Stimulated activated CD4-positive, alpha-beta T cell treated with anti-CD3 and anti-CD28 coated beads, TNF-alpha, amount 100 ng/mL, for 1 hour (primary cell): ENCODE measurements at places on chromosomes 13 and 19.

DNA sequence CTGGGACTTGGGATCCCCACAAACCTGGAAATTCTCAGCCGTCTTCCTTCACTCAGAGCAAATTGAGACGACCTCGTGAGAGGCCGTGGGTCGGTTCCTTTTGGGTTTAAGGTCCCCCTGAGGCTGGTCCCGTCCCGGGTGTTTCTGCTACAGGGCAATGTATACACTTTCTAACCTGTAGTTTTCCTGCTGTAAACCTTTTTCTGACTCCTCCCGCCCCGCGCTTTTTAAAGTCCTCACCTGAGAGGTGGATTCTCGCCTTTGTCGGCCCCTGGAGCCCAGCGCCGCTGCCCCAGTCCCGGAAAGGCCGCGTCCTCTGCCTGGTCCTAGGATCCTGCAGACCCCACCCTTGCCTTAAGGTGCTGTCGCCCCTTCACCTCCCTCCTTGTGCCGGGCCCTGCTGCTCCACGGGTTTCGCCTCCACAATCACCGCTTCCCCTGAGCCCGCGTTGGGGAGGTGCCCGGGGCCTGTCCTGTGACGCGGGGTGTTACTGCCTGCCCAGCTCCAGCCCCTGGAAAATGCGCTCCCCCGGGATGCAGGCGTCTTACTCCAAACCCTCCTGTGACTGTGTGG lies 391 bp downstream of the ZNF761 start:
- DNase-seq: no peak

- no peak for DNase-seq
Measured at GRCh38 chr19:5032101-5032967, 63.4 kb downstream of the KDM4B start.

GRCh38 chr13:34462843-34463242 lies 479.2 kb upstream of the NBEA start:
- no peak for DNase-seq

DNA sequence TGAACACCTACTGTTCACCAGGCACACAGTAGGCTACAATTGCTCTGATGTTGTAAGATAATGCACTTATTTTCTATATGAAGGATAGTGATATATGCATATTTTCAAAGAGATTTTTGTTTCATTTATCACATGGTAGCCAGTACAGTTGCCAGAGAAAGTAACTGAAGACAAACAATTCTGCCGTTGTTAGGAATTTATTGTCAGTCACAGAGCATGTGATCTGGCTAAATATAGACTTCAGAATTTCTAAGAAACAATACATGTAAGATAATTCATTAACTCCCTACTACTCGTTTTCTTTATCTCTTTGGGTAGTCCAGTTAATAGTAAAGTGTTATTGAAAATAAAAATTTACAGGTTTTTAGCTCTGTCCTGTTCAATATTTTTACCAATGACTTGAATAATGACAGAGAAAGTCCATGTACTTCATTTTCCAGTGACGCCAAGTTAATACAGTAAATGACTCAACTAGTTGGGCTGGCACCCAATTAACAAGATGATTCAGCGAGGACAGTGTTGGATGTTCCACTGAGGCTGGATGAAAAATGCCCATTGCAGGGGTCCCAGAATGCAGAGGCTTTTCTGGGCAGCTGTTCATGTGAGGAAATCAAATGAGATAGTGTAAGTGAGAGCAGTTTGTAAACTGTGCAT lies 35.6 kb downstream of the GJA3 start:
- DNase-seq: no peak

DNA sequence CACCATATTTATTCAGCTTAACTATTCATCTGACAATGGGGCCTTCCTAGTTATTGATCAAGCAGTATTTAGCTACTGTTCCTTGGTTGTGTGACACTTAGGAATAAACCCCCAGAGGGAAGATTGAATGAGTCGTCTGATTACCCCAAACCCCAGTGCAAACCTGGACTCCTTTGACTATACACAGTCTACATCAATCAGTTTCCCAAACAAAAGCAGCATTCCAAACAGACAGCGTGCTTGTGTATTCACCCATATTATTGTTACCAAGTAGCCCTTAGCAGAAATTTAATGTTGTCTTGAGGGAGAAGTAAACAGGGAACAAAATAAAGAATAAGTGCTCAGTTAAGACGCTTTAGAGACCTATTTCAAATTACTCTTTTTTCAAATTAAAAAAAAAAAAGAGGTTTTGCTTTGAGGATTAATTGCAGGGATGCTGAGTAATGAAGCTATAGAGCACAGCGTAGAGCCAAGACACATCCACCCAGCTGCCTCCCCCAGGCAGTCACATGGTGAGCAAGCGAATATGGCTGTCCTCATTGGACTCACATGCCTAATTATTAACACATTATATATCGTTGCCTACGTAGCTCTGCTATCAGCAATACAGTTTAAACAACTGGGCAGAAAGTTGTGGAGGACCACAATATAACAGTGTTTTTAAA lies 14.7 kb upstream of the B3GLCT start:
- no peak for DNase-seq

DNA sequence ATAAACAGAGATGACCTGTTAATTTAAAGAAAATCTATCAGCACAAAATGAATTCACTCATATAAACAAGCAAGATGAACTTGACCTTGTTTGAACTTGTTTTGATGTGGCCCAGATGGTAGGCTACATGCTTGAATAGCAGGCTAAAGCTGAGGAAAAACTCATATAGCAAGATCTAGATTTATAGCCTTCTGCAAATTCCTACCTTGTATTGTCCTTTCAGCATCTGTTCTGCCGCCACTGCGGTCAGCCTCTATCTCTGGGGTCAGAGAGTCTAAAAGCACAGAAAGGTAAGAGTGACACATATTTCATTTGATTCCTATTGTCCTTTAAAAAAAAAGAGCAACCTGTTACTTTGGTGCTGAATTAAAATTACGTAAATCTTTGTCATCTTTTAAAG lies 392.1 kb downstream of the DACH1 start:
- no peak for DNase-seq

GRCh38 chr13:19657872-19658591 lies 24.6 kb downstream of the MPHOSPH8 start:
- DNase-seq: no peak

DNA sequence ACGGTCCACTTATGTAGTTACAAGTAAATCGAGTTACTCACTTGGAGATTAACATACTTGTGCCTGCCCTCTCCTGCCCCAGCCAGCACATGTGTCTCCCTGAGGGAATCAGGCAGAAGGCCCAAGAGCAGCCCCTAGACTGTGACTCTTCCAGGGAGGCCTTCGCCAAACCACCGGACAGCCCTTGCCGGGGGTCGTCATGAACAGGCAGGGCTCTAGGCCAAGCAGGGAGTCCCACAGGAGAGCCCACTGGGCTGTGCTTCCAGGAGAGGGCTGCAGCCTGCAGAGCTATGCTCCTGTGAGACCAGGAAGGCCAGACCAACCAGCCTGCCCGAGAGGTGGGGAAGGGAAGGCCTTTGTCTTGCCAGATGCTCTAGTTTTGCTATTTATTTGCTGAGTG lies 283.3 kb downstream of the FOXO1 start:
- DNase-seq: no peak

DNA sequence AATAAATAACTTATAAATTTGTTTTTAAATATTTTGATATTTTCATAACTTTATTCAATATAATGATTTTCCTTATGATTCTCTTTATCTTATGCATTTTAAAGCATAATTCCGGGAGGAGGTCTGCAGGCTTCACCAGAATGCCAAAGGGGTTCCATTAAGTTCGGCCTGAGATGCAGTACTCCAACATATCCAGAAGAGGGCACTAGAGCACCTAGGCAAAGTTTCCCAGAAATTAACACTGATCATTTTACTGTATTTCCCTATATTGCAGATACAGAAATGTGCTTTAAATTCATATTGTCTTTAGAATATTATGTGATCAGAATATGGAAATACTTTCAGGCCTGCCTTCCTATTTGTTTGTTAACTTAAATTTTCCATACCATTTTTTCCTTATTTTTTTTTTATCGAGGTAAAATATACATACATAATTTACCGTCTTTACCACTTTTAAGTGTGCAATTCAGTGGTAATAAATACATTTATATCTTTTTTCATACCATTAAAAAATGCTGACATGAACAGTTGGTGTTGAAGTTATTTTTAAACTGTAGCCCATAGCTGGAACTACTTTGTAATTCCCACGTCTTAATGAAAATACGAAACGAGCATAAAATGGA lies 58.9 kb upstream of the TM9SF2 start:
- no peak for DNase-seq

GRCh38 chr13:69721631-69722030 lies 386.0 kb upstream of the ATXN8OS start:
- DNase-seq: no peak

DNA sequence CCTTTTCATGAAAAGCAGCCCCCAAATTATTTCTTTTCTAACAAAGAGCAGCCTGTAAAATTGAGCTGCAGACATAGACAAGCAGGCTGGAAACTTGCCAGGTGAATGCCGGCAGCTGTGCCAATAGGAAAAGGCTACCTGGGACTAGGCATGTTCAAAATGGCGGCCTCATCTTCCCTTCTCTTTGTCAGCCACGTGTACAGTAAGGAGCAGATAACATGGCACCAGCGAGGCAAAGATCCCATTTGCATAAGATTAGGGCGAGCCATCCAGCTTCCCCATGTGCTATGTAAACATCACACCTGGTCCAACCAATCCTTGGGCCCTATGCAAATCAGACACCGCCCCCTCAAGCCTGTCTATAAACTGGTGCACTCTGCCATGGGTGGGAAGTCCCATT lies 31.2 kb upstream of the CACNA1A start:
- DNase-seq: no peak

DNA sequence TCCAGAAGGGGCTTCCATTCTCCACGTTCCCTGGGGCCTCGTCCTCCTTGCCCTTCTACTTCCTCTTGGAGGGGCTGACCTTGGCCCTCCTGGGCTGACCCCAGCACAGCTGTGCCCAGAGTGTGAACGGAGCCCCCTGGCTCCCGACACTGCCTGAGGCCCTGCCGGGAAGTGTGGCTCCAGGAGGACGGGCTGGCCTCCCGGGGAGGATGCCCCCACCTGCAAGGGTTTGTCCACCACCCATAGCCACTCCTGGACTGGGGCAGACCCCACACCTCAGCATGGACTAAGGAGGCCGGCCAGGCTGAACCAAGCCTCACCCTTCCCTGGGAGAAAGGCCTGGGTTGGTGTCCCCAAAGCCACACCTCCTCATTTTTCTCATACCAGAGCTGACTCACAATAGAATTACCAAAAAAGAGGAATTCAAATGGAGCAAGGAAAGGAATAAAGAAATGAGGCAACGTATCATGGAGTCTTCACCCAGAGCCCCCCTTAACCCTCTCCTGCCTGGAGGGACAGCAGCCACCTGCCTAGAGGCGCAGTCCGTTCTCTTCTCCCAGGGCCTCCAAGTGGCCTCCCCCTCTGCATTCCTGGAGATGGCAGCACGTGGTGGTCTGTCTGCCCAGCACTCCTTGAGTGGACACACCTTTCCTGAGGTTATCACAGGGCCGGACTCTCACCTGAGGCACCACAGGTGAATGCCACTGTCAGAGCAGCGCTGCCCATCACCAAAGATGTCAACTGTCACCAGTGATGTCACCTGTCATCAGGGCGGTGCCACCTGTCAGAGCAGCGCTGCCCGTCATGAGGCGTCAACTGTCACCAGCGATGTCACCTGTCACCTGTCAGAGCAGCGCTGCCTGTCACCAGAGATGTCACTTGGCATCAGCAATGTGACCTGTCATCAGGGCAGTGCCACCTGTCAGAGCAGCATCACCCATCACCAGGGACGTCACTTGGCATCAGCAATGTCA lies 3.1 kb upstream of the C13orf46 start:
- DNase-seq: no peak

DNA sequence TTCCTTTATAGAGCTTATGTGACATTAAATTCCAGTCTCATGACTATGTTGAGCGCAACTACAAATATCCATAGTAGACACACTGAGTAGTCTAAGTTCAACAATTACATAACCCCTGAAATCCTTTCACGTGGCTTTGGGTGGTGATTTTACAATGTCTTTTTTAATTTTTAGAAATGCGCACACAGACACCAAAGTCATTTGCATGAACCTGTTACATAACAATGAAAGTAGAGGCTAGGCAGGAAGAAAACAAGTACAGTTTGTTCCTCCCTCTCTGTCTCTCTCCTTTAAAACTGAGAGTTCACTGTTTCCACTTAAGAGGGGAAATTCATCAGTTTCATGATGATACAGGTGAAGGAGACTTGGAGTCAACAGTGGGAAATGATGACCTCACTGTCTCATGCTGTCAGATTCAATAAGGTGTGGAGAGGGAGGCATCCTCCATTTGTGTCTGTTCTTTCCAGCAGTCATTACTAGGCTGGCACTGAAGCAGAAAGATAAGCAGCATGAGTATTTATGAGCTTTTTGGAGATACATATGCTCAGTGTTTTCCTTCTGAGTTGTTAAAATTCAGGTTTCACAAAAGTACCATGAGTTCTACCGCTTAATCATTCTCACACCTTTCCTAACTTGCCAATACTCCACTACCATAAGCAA lies 201.8 kb downstream of the LHFPL6 start:
- DNase-seq: no peak

DNA sequence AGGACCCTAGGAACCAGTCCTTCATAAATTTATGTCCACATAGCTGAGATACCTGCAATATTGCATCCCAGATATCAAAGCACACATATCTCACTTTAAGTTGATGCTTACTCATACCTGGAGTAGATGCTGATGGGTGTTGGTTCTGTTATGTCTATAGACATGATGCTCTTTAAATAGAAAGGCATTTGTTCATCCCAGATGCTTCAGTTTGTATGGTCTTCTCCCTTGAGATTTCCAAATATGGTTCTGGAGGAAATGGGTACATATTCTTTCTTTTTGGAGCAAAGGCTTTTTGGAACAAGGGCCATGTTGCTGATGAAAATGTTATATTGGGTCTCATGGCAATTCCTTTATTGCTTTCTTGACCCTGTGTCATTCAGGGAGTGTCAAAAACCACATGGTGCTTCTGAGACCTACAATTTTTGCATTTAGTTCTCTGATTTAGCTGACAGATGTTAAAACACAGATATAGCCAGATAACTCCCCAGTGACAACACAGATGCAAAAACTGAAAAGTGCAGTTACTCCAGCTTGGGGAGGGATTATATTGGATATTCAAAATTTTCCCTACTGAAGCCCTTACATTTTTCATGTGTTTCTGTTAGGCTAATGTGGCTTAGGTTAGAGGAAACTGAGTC lies 211.4 kb downstream of the KCNRG start:
- no peak for DNase-seq

- DNase-seq: no peak
Measured at GRCh38 chr13:76438050-76438449, 448.2 kb downstream of the KCTD12 start.

DNA sequence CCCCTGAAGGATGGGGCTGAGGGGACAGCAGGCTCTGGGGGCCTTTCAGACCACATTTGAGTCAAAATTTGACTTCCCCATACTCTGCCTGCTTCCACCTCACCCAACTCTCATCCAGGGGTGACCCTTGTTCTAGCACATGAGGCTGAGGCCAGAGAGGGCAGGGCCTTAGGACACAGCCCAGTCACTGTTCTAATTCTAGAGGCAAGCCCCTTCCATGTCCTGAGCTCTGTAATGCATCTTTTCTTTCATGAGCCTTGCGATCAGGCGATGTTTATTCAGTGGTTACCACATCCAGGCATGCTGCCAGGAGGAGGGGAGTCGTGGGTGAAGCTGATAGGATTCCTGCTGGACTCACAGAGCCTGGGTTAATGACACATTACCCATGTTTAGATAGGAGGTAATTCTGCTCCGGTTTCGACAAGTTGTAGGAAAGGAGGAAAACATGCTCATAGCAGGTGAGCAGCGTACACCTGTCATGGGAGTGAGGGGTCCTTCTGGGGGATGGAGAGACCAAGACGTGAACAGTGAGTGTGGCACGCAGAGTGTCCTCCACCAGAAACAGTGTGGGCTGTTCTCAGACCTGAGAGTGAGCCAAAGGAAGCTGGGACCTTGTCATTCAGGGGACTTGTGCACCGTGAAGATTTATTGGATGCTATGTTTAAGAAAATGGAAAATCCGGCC lies 9.3 kb downstream of the RPS9 start:
- DNase-seq: no peak
